Fibroblast of skin of right biceps (primary cell): ENCODE measurements at places on chromosomes 16 and 17.

DNA sequence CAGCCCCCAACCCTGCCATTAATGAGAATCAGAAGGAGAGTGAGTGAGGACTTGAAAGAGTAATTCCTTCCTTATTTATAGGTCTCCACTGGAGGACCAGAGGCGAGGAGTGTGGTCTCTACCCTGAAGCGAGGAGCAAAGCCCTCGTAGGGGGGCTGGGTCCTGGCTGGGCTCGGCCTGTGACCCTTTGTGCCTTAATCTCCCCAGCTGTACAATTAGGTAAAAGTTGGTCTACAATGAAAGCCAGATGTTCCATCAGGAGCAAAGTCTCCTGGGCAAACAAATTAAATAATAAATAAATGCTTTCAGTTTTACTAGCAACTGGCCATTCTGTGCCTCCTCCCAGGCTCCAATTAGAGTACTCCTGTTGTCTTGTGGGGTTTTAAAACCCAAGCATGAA is 523.5 kb upstream of the SALL1 start:
- DNase-seq: no peak

GRCh38 chr17:63579633-63580032 is 21.1 kb upstream of the TACO1 start:
- DNase-seq: no peak

DNA sequence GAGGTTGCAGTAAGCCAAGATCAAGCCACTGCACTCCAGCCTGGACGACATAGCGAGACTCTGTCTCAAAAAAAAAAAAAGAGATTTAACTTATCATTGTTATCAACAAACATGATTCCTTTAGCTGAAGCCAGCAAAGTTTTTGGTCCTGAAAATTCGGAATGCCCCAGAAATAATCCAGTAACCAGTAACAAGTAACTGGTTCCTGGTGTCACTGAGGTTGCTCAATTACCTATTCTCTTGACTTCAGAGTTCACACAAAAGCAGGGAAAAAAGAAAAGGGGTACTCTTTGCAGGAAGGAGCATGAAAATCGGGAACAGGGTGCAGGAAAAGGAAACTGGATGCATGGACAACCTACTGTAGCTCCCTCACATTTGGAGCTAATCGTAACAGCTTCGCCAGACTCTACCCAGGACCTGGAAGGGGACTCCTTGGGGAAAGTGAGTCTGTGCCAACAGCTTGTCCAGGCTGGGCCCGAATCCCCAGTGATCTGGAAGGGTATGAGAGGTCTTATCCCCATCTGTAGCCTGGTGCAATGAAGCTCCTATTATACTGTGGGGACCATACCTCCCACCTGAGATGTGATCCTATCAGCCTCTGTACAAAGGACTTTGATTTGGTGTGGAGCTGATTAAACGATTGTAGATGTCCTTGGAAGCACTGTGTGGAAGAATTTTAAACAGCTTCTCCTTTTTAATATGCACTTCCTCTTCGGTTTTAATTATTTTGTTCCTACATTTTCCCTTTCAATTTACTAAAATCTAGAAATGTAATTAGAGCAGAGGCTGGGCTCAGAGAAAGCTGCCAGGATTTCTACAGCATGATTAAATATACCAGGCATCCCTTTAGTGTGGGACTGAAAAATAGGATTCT is 3.4 kb upstream of the SPOP start:
- no peak for DNase-seq

GRCh38 chr16:71501547-71501946 is 12.4 kb upstream of the ZNF19 start:
- no peak for DNase-seq

DNA sequence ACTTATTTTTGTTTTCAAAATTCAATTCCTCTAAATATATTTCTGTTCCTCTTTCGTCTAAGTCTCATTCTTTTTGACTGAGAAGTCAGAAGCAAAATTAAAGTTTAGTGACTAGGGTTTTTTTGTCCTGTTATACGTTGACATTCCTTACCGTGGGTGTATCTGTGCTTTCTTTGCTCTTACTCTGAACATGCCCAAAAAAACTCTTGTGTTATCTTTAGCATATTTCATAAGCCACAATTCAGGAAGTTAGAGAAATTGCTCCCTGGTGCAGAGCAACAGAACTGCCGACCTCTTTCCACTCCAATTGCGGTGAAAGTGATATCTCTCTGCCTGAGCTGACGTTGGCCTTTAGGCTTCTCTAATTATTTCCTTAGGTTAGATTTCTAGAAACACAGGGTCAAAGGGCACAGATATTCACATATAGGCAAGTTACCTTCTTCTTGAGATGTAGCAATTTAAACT is 65.7 kb downstream of the CENPV start:
- DNase-seq: peak; percentile 88

DNA sequence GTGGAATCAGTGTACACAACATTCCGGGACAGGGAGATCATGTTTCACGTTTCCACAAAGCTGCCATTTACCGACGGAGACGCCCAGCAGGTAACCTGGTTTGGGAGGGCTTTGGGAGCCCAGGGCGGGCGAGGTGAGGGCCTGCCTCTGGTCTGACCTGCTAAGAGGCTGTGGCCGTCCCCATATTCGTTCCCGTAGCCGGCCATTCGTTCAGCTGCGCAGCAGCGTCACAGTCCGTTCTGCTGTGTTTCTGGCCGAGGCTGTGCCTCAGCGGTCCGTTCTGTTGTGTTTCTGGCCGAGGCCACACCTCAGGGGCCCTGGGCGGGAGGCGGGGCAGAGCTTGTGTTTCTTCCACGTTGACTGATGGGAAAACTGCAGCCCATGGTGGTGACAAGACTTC is 68.0 kb downstream of the OR1D5 start:
- DNase-seq: no peak

DNA sequence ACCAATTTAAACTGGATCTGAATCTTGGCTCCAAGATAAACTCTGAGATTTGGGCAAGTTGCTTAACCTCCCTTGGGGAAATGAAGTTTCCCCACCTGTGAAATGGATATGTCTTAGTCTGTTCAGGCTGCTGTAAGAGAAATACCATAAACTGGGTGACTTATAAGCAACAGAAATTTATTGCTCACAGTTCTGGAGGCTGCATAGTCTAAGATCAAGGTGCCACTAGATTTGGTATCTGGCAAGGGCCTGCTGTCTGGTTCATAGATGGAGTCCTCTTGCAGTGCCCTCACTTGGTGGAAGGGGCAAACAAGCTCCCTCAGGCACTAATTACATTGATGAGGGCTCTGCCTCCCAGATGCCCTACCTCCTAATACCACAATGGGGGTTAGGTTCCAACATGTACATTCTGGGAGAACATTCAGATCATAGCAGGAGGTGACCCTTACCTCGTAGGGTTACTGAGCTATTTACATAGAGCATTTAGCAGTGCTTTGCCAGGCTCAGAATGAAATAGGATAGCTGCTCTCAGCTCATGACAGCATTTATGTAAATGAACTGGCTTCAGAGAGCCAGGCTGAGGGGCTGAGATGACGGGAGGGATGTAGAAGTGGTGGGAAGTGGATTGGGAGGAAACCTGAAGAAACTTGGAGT is 83.9 kb downstream of the SPECC1 start:
- DNase-seq: no peak

DNA sequence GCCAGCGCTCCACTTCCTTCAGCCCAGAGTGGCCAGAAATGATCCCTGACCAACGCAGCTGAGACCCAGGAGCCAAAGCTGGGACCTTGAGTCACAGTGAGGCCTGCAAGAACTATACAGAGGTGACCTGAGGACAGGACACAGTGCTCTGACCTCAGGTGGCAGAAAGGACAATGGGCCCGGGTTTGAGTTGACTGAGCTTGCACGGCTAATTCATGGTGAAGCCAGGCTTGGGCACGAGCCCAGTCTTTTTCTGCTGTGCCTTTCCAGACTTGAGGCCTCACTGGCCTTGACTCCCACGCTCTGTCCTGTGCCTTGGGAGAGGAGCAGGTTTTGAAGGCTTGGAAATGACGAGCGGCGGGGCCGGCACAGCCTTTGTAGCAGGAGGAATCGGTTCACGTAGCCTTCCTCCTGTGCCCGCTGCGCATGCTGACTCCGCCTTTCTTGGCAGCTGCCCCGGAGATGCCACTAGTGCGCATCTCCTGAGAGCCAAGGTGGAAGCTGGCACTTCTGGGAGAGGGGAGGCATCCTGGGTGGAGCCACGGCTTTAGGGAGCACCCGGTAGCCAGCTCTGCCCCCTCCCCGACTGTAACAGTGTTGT is 34.9 kb downstream of the NDEL1 start:
- no peak for DNase-seq

- no peak for DNase-seq
Observed at GRCh38 chr17:13741744-13742143, 140.0 kb upstream of the HS3ST3A1 start.

DNA sequence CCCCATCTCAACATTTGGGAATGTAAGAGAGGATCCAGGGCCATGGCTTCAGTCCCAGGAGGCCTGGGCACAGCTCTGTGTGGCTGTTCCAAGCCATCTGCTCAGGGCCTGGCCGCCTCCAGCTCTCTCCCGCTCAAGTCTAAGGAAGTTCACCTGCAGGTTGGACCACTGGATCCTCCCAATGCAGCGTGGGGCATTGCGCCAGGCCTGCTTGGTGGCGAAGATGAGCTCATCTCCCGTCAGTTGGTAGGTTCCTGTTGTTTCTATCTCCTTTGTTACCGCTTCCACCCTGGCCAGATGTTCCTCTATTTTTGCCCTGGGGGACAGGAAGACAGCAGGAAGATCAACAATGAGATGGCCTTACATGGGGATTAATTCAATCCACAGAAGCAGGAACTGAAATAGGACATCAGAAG is 17.5 kb downstream of the NOS2 start:
- DNase-seq: no peak
